ENCODE measurements at places on chromosomes 6 and 20. TPM values are rescaled to one million over a fixed set of nuclear protein-coding genes. Genes with fewer than 3 reads are reported as not detected.

The EBF4 gene
- 15.7 TPM for total RNA-seq

The TMEM244 gene
- not detected for total RNA-seq

The HDGFL1 gene
- total RNA-seq = not detected

The GSTA3 gene
- 0.69 TPM for total RNA-seq

All from diencephalon (tissue), 1 donor.